ENCODE measurements at places on chromosomes 7 and 10.

GRCh38 chr10:131811630-131812403, 89.0 kb upstream of the PPP2R2D start:
- DNase-seq, result no peak

DNA sequence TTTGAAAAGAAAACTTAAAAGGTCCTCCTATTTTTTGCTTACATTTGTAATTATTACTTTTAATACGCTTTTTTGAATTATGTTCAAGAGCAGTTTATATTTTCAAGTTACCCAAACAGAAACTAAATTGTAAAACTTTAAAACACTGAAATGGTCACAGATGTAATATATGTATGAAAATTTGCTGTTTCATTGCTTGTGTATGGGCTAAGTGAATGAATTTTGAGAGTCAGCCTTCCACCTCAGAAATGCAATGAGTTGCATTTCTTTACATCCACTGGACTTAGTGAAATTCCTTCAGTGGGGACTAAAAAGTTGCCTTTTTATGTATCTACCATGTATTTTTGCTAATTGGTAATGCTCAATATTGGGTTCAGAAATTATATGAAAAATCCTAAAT, 1.6 kb downstream of the VPS26A start:
- DNase-seq, result no peak

DNA sequence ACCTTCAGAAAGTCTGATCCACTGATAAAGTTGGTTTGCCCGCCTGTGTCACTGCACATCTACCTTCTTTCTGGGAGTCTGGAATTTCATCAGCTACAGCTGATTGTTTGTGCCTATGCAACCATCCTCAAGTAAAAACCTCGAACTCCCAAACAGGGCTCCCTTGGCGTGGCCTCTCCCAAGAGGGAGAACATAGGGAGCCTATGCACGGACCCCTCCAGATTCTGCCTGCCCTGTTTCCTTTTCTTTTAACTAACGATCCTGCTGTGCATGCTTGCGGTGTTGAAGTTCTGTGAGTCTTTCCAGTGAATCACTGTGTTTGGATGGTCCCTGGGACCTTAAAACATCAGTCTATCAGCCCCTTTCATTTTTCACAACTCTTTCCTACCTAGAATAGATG, 226.9 kb upstream of the SEMA3D start:
- no peak for DNase-seq

- no peak for DNase-seq
These were observed 805 bp downstream of the MSRB2 start for GRCh38 chr10:23095966-23096801.

DNA sequence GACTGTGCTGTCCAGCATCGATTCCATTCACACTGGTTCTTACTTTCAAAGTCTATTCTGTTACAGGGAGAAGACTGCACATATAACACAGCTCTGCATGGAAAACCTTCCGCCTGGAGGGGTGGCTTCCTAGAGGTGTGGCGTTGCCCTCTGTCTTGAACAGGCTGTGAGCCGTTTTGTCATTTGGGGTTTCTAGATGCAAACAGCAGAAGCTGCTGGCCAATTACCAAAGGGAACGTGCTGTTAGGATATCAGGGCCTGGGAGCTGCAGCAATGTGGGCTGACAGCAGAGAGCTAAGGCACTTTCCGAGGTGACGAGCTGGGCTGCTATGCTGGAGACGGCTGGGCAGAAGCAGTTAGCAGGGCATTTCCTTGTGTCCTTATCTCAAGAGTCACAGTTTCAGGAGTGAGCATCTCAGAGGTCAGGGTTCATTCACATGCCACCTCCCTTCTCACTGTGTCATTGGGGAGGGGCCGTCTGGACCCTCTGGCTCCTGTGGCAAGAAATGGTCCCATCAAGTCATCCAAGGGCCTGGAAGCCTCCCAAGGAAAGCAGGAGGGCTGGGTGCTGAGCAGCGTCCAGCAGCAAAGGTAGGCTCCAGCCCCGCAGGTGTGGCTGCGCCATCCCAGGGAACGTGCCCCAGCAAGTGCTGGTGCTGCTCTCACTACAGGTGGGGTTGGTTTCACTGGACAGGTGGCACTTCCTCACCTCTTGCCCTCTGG, 106.5 kb downstream of the WDR37 start:
- DNase-seq, result no peak

DNA sequence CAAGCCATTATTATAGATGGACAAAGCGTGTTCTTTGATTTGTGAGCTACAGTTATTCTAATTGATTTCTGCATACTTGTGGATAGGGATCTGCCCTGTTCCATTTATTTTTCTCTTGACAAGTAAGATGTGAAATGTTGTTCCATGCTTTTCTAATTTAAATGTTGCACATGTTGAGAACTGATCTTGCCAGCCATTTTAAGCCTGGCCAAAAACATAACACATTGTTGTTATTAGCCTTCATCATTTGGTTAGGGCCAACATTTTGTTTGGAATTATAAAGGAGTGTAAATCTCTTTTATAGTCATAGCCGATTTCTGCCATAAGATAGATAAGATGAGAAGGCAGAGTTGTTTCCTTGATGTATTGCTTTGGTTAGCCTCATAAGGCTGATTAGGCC, 117.0 kb downstream of the WNT2 start:
- no peak for DNase-seq

DNA sequence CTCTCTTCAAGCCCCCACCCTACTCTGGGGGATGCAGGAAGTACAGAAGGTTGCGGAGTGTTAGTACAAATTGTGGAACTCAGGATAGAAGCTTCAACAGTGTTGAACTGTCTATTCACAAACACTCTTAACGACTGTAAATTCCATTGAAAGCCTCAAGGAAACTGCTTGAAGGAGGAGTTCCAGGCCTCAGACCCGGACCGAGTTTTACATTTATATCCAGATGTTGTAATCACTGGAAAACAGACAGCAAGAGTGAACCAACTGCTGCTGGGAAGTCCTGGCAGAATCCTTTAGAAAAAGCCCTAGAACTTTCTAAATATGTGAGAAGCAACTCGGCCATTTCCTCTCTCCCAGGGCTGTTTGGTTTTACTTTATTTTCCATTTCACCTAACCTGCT, 84.1 kb upstream of the LRRC18 start:
- no peak for DNase-seq

DNA sequence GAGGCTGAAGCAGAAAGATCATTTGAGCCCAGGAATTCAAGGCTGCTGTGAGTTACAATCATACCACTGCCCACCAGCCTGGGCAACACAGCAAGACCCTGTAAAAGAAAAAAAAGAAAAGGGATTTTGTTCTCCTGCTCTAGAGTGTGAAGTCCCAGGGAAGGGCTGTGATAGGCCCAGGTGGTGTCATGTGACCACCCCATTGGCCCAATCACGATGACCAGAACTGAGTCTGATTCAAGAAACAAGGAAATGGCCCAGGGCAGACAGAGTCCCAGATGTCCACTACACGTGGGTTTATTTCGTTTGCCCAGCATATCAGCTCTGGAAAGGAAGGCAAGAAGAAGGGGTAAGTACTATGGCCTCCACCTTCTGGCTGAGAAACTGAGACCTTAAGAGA, 81.3 kb upstream of the CUX1 start:
- DNase-seq, result no peak

GRCh38 chr10:77138541-77138940, 499.1 kb downstream of the KCNMA1 start:
- DNase-seq, result no peak

DNA sequence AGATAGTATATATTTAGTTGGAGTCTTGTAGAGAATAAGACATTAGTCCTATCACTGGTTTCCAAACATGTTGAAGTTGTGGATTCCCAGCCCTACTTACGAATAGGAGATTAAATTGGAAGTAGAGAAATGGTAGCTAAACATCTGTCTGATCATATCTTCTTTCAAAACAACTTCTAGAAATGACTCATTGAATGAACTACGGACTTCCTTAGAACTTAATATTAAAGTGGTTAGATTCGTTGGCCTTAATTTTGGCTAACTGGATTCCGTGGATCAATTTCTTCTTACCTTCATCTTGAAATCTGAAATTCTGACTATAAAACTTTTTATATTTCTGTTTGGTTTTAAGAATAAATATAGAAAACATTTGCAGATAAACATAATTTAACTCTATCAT, 3.4 kb downstream of the PHF14 start:
- no peak for DNase-seq

- DNase-seq, result no peak
These were observed 26.8 kb downstream of the WNT16 start for GRCh38 chr7:121355574-121355973.

GRCh38 chr10:21399392-21400035, 126.0 kb downstream of the SKIDA1 start:
- no peak for DNase-seq

- DNase-seq, result no peak
These were observed 9.9 kb downstream of the TAS2R41 start for GRCh38 chr7:143487566-143487965.

GRCh38 chr10:74377476-74377875, 226.5 kb downstream of the ADK start:
- DNase-seq, result no peak

DNA sequence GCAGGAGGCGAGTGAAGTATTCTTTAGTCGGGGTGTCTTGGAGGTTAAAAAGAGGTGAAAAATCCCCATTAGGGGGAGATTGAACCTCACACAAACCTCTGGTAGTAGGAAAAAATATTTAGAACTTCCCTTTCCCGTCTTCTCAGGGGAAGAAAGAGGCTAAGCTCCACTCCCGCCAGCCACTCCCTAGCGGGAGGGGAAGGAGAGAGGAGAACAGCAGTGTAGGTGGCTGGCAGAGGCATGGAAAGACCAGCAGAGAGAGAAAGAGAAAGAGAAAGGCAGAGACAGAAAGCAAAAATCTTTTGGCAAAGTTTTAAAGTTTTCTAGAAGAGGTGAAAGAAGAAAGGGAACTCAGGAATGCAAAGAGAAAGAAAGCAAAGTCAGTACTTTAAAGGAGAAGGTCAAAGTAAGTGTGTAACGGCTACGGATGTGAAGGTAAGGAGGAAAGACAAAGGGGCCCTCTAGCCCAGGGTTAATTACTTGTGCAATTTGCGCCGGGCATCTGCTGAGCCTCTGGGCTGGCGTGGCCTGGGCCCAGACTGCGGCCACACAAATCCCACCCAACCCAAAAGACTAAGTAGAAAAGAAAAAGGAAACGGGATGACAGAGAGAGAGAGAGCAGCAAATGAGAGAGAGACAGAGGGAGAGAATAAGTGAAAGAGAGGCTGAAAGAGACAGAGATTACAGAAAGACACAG, 72.3 kb upstream of the ZNF746 start:
- DNase-seq, result no peak

GRCh38 chr10:102856758-102857424, 2.8 kb downstream of the BORCS7 start:
- no peak for DNase-seq

GRCh38 chr7:24368161-24368560, 84.2 kb downstream of the NPY start:
- no peak for DNase-seq

GRCh38 chr7:28168393-28169158, 12.0 kb downstream of the JAZF1 start:
- DNase-seq, result no peak

- no peak for DNase-seq
These were observed 2.3 kb upstream of the PCGF6 start for GRCh38 chr10:103353281-103353680.

- no peak for DNase-seq
These were observed 175.6 kb downstream of the DNAH11 start for GRCh38 chr7:21718391-21718790.

DNA sequence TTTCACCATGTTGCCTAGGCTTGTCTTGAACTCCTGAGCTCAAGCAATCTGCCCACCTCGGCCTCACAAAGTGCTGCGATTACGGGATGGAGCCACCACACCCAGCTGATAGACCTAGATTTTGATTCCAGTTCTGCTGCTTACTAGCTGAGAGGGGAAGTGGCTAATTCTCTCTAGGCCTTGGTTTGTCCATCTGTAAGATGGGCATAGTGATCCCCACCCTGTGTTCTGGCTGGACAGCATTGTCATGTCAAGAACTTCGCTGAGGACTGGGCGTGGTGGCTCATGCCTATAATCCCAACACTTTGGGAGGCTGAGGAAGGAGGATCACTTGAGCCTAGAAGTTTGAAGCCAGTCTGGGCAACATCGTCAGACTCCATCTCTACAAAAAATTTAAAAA, 17.4 kb upstream of the CCL24 start:
- no peak for DNase-seq

DNA sequence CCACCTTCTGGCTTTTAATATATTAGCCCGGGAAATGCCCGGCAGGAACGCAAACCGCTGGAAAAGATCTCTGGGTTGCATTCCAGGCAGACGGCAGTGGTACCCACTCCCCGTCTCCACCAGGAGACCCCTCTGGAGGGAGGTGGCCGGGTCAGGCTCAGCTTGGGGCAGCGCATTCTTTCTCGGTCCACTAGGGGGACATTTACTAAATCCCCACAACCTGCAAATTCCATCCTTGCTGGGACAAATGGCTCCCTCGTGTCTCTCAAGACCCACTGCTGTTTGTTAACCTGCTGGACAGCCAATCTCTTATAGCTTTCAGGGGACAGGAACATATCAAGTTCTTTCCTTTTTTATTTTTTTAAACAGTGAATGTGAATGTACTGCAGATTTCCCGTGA, 45.8 kb upstream of the CARD11 start:
- DNase-seq, result no peak

DNA sequence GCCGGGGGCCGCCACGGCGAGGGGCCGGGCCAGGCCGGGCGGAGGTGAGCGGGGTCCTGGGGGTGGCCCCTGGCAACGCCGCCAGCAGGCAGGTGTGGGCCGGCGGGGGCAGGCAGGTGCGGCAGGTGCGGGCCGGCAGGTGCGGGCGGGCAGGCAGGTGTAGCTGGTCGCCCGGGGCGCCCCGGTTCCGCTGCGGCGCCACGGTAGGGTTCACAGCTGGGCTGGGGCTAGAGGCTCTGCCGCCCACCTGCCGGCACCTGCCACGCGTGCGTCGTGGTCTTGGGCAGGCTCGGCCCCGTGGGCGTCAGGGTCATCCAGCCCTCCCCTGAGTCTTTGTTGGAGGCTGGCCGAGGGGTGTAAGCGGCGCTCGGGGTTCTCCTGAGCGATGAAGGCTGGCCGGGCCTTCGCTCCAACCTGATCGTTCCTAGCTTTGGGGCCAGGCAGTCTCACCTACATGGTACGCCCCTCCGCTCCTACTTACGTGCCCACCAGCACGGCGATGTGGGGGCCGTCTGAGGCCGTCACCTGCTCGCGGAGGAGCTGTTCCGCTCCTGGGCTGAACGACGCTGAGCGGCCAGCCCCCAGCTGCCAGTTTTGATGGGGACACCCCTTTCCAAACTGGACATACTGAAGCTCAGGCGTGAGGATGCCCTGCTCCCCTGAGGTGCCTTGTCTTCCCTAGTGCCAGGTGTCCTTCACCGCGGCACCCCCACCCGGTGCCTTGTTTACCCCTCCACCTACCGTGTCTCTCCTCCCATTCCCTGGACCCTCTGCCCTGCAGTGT, 493 bp downstream of the ZMIZ2 start:
- no peak for DNase-seq

- no peak for DNase-seq
These were observed 94.7 kb upstream of the PRSS58 start for GRCh38 chr7:142352543-142352942.

DNA sequence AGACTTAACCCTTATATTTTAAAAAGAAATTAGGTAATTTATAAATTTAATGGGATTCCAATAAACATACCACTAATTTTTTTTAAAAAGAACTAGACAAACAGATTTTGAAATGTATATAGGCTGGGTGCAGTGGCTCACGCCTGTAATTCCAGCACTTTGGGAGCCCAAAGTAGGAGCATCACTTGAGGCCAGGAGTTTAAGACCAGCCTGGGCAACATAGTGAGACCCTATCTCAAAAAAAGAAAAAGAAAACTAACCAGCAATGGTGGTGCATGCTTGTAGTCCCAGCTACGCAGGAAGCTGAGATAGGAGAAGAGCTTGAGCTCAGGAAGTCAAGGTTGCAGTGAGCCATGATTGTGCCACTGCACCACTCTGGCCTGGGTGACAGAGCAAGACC, 62.7 kb downstream of the EZH2 start:
- no peak for DNase-seq

All from NCI-H2081 treated with DMSO at 0.1 percent for 48 hours (cell line).